IMR-90 (cell line): ENCODE measurements at places on chromosomes 13 and 19.

GRCh38 chr19:49590971-49591730, at the start of gene PRR12:
PRR12 (plus strand) TSS chr19:49591182; CDS start chr19:49591655, 473 bp downstream.
- peak; percentile 67 for DNase-seq

- DNase-seq = no peak
Observed at GRCh38 chr13:78662467-78662866, 3.5 kb upstream of the OBI1 start.

DNA sequence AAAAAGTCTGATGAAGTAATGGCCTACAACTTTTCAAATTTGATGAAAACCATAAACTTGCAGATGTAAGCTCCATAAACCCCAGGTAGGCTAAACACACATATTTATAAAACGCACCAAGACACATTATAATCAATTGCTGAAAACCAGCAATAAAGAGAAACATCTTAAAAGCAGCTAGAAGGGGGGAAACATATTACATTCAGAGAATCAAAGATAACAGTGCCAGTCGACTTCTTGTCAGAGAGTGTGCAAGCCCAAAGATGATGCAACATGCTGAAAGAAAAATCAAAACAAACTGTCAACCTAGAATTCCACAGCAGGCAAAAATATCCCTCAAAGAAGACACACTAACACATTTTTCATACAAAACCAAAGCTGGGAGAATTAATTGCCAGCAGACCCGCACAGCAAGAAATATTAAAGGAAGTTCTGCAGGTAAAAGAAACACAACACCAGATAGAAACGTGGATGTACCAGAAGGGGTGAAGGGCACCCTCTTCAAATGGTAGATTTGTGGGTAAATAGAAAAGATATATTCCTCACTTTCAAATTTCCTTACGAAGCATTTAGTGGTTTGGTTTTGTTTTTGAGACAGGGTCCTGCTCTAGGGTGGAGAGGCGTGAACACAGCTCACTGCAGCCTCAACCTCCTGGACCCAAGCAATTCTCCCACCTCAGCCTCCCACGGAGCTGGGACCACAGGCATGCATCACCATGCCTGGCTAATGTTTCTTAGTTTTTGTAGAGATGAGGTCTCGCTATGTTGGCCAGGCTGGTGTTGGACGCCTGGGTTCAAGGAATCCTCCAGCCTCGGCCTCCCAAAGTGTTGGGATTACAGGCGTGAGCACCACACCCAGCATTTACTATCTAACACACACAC, 16.5 kb upstream of the ATP1A3 start:
- peak; percentile 60 for DNase-seq

DNA sequence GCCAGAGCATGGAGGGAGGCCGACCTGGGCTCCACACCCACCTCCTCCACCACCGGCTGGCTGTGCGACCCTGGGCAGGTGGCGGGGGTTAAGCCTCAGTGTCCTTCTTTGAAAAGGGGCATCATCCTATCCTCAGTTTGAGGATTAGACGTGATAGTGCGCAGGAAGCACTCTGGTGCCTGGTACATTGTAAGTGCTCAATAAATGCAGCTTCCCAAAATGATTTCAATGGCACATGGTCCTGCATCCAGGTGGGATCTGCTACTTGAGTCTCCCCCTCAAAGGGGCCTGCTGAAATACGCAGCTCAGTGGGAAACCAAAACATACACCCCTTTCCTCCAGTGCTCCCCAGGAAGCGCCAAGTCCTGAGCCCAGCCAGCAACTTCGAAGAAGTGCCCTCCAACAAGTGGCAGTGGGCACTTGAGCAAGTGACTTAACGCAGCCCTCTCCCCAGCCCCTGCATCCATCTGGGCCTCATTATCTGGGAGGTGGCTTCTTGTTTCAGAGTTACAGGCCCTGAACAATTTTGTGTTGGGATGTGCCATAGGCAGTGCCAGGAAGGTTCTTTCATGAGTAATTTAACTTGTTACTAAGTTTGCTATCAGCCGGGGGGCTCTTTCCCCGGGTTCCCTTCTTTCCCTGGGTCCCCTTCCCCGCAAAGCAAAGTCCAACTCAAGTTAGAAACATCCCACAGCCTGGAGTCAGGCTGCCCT, 17.9 kb downstream of the ACTN4 start:
- no peak for DNase-seq

DNA sequence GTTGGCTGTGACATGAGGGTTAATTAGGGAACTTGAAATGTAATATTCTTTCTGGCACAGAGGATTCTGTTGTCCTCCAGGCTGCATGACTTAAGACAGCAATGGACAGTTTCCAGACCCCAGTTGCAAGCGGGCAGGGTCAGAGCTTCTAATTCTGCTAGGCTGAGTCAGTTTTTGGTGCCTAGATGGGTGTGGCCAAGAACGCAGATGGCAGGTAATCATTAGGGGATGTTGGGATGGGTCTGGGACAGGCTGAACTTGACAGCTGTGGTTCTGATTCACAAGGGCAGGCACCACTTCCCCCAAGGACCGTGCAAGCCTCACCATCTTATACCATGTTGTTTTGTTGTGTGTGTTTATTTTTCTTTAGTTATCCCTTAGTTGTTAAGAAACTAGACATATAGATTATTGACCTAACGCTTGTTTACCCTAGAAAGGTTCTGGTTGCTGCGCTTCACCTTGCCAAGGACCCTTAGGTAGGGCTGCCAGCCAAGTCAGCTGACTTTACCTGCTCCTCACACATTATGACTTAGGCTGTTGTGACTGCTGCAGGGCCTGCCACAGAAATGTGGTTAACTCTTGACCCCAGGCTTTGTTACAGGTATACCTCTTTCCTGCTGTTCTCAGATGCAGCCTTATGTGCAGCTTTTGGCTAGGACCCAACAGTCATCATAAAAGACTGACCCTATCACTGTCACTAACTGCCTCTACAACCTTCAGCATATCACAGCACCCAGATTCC, 117.7 kb upstream of the KLF12 start:
- no peak for DNase-seq

- DNase-seq = no peak
Observed at GRCh38 chr13:80530191-80530590, 189.3 kb upstream of the SPRY2 start.

DNA sequence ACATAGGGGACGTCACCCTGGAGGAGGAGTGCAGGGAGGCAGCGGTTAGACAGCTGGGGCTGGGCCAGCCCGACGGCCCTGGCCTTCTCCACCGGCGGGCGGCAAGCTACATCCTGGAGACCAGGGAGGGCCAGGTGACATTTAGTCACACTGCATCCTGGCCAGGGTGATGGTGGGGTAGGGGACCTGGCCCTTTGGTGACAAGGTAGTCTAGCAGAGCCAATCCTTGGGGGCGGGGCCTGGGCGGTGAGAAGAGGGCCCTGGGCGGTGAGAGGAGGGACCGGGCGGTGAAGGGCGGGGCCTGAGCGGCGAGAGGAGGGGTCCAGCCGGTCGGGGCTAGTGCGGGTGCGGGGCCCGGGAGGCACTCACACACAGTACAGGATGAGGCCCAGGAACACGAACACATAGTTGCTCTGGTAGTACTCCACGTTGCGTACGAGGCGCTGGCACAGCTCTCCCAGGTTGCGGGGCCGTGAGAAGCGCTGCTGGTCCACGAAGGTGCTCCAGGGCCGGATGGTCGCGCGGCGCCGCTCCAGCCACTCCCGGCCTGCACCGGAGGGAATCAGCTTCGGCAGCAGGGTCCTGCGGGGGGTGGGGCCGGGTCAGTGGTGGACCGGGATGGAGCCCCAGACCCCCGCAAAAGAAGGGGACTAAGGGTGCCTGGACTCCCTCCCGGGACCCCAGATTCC, 610 bp downstream of the RABAC1 start:
- DNase-seq = peak; percentile 62

- no peak for DNase-seq
Observed at GRCh38 chr13:20706661-20707060, 3.2 kb downstream of the IL17D start.

DNA sequence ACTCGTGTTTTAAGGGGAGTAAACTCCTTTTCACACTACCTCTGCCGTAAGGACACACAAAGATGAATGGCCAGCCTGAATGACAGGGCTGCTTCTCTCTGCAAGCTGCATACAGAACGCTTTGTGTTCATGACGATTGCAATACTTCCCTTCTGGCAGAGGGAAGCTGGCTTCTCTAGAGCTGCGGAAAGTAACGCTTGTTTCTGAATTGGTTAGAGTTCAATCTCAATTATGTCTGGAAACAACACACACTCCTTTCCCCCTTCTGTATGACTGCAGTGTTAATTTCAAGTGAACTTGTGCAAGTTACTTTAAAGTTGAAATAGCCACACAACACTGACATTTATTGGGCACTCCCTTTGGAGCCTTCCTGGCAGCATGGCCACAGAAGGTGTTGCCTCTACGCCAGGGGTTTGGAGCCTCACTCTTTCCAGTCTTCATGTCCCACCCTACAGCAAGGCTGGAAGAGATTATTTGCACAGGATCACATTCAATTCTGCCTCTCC, 242.6 kb downstream of the NDFIP2 start:
- no peak for DNase-seq

DNA sequence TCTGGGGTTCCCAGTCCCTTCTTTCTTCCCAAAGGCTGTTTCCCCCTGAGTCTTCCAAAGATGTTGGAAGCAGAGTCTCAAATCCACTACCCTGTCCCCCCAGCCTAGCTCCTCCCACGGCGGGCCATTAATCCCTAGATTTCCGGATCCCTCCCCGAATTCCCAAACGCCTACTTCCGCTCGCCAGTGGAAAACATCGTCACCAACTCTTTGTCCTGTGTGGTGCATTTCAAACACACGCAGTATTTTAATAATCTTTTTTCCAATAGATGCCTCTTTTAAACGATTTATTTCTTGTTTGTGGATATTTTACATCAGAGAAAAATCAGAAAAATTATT, 610 bp downstream of the ZNF791 start:
- DNase-seq = peak; percentile 74

DNA sequence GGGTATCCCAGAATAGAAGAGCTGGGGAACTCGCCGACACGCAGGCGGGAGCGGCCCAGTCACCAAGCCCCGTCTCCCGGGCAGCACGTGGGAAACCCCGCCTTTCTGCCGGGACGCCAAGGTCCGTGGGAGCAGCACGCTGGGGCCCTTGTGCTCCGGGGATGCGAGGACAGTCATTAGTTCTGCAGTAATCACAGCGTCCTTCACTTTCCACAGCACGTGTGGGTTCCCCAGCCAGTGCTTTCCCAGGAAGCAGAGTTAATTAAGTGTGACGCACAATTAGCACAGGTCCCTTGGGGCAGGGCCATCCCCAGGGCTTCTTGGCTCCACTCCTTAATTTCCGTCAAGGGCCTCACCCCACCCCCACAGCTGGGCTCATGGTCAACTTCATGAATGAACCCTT, 64.3 kb upstream of the C13orf46 start:
- no peak for DNase-seq

DNA sequence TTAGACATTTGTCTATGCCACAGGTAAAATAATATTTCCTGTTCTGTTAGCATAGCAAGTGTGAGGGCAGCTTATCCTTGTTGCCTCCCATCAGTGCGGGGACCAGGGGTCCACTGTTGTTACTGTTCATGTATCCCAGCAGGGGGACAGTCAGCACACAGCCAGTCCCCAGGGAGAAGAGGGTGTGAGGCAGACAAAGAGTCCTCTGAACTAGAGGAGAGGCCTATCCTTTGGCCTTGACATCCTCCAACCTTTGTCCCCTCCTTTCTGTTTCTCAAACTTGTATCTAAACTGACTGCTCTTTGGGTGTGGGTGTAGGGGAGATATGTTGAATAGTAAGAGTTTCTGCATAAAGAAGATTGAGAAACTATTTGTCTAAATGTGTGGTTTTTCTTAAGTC, 2.9 kb upstream of the GPR18 start:
- no peak for DNase-seq

DNA sequence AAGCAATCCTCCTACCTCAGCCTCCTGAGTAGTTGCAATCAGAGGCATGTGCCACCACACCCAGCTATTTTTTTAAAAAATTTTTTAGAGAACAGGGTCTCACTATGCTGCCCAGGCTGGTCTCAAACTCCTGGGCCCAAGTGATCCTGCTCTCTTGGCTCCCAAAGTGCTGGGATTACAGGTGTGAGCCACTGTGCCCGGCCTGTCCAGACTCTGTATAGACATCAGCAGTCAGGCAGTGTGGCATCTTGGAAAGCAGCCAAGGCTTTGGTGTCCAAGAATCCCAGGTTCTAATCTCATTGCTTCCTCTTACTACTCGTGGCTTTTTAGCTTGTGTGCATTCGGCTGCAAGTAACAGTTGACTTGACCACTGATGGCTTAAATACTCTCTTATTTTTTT, 43.4 kb downstream of the BICRA start:
- no peak for DNase-seq

DNA sequence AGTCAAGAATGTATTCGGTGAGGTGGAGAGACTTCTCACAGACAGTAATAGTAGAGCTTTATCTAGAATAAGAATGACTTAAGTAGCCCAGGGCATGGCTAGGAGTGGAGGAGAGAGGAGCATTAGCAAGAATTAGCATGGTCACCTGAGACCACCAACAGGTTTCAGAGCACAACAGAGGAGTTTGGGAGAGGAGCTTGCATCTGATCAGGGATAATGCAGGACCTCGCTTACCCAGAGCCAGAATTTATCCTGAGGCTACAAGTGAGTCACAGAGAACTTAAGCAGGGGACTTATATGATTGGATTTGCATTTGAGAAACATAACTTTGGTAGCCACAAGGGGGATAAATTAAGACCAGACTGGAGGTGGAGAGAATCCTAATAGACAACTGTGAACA, 102.1 kb upstream of the FNDC3A start:
- DNase-seq = peak; percentile 59

DNA sequence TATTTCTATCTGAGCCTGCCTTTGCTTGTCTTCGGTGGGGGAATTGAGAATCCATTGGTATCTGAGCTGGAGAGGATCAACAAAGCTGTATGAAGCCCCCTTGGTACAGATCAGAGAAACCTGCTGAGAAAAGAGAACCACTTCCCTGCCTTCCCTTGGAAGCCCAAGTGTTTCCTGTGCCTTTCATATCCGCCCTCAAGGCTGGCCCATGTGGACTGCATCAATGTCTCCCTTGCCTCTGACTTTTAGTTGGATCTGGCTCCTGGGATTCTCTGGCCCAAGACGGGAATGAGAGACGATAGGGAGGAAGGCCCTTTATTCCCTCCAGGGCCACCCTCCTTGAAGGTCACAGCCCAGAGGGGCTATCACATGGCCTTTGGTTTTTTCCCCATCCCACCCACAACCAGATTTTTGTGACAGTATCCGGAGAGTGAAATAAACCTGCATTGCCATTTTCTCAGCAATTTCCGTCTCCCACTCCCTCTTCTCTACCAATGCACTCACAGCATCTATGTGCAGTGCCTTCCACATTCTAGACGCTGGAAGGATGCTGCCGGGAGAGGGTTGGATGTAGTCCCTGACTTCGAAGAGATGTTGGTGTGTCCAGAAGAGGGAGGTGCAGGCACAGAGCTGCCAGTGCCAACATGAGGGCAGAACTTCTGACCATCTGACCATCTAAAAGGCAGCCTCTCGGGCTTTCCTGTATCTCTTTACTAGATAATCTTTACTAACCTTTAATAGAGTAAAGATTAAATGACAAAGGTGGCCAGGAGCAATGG, 63.8 kb downstream of the KCTD15 start:
- DNase-seq = no peak

- no peak for DNase-seq
Observed at GRCh38 chr13:37198629-37199028, 93.2 kb upstream of the CSNK1A1L start.

DNA sequence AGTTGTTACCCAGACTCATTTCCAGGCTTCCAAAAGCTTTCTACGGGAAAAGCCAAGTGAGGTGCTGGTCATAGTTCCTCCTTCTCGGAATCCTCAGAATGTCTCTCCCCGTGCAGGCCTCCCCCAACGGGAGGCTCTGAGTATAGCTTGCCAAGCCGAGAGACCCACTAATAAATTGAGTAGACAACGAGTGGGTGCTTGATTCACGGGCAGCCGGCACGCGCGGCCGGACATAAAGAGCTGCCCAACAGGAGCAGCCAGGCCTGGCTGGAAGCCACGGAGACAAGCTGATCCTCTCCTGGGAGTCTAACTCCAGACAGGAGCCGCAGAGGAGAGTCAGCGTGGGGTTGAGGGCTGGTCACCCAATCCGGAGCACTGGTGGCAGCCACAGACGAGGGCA, 43.4 kb upstream of the MEDAG start:
- DNase-seq = no peak
